ENCODE measurements at places on chromosomes 2 and 18.

DNA sequence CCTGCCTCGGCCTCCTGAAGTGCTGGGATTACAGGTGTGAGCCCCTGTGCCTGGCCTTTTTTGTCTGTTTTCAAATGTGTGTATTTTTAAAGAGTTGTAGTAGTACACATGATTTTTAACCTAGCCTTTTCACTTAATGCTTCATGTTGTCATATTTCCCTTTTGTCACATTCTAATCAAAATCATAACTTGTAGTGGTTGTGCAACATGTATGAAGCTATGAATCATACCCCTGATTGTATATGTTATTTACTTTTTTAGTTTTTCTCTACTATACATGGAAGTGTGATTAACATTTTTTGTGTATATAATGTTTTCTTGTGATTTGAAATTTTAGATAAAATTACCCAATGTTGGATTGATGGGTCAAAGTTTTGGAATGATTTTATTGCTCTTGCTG, 8.5 kb downstream of the GEN1 start:
- DNase-seq, result no peak

DNA sequence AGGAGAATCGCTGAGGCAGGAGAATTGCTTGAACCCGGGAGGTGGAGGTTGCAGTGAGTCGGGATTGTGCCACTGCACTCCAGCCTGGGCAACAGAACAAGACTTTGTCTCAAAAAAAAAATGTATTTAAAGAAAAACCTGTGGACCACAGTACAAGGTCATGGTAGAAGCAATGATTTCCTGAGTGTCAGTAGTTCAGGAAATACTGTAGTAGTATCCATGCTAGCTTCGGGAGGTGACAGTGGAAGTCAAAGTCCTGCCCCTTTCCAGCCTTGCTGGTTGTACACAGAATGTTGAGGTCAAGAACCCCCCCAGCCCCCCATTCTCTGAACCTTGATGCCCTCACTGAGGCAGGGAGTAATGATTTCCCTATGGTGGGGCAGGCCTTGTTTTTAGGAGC, 56.6 kb downstream of the INPP4A start:
- DNase-seq, result no peak

- no peak for DNase-seq
These were observed 821 bp upstream of the EPHA4 start for GRCh38 chr2:221572821-221573429.

DNA sequence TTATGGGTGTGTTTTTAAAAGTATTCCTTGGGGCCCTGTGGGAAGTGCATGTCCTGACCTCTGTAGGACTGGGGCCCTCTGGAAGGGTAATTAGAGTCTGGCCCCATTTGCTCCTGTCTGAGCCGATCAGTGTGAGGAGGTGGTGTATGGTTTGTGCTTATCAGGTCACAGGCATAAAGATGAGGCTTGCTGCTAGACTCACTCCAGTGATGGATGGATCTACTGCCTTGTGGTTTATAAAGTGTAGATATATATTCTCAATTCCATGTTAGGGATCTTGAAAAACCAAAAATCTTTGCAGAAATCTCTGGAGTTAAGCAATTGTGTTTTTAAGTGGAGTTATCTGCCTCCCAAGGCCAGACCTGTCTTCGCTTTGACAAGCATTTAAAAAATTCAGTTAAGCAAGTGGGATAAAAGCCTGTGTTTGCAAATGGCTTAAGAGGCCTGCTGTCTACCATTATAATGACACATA, 182.4 kb downstream of the PTPRM start:
- no peak for DNase-seq

DNA sequence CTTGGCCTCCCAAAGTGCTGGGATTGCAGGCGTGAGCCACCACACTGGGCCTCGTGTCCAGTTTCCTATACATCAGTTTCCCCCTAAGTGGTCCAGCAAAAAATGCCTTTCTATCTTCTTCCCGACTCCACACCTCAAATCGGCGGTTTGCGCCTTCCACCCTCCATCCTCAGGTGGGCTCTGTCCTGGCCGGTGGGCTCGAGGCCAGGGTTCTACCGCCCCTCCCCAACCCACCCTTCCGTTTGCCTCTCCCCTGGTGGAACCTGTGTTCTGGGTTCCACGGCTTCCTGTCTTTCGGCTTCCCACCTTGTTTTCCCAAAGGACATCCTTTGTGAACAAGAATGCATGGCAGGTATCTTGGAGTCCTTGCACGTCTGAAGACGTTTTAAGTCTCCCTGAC, 104.4 kb downstream of the HS6ST1 start:
- DNase-seq, result no peak

GRCh38 chr18:45635893-45636509, 20.7 kb downstream of the SLC14A2 start:
- DNase-seq, result no peak

- no peak for DNase-seq
These were observed 367.3 kb upstream of the SALL3 start for GRCh38 chr18:78612318-78612717.

DNA sequence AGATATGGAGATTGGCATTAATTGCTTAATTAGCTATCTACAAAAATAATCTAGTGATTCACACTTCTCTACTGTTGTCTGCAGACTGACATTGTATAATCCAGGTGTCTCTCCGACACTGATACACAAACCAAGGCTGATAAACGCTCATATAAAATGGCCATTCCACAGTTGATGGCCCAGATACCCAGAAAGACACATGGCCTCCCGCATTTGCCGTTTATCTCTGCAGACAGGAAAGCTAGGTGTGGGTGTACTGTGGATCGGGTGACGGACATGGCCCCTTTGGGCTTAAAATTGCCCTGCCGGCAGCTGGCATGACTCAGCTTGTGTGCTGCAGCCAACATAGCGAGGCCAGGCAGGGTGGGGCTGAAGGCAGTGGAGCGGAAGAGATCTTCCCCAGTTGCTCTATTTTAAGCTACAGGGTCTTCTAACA, 18.5 kb downstream of the PMAIP1 start:
- DNase-seq, result no peak

GRCh38 chr2:136361521-136361920, 243.6 kb upstream of the CXCR4 start:
- DNase-seq, result no peak

DNA sequence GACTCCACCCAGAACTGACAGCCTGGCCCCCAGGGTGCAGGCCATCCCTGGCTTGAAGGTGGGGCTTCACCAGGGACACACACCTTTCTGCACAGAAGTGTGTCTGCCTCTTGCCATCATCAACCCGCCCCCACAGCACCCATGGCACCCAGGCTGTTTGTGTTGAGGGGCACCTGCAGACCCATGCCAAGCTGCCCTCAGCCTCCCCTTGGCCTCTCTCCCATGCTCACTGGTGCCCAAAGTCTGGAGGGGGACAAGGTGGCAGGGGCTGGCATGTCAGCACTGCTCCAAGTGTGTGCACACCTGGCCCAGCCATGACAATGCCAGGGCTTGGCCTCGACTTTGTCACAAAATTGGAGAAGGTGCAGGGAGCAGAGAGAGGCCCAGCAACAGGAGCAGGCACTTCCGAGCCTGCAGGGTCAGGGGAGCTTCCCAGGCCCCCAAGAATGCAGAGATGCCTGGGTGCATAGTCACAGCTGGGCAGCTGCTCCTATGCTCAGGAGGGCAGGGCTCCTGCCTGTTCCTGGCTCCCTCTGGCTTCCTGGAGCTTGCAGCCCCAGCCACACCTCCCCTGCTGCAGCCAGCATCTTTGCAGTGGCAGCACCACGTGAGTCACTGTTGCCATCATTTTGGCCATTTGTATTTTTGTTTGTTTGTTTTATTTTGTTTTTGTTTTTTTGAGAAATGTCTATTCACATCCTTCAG, 280.6 kb upstream of the UBE2E3 start:
- no peak for DNase-seq

DNA sequence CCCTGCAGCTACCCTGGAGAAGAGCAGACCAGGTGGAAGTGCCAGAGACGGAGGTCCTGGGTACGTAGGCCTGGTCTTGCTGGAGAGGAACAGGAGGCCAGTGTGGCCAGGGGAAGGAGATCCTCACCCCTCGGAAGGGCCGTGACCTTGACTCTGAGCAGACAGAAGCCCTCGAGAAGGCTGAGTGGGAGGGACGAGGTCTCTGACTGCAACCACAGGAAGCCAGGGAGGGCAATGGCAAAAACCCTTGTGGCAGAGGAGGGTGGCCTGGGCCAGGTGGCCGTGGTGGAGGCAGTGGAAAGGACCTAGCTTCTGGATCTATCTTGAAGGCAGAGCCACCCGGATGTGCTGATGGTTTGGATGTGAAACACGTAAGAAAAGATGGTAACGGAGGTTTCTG, 28.1 kb downstream of the THAP4 start:
- no peak for DNase-seq

GRCh38 chr2:232646726-232647125, 13.3 kb downstream of the EFHD1 start:
- DNase-seq, result no peak

DNA sequence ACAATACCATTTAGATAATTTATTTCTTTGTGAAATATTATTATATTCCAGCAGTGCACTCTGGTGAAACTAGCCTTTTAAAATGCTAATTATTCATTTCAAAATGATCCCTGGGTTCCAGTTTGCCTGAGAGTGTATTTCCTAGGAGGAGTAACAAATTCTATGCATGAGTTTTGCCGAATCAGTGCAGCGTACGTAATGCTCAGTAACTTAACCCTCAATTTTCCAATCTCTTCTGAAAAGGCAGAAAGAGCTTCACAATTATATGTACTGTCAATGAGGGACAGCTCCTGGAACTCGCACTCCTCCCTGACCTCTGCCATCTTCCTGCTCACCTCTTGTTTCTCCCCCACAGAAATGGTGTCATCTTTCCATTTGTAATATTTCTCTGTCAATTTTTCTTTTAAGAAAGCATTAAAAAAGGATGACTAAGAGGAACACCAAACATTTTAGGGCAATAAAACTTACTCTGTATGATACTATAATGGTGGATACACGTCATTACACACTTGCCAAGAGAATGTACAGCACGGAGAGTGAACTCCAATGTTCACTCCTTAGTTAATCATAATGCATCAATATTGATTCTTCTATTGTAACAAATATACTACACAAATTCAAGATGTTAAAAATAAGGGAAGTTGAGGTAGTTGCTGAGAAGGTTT, 25.7 kb upstream of the XIRP2 start:
- no peak for DNase-seq

DNA sequence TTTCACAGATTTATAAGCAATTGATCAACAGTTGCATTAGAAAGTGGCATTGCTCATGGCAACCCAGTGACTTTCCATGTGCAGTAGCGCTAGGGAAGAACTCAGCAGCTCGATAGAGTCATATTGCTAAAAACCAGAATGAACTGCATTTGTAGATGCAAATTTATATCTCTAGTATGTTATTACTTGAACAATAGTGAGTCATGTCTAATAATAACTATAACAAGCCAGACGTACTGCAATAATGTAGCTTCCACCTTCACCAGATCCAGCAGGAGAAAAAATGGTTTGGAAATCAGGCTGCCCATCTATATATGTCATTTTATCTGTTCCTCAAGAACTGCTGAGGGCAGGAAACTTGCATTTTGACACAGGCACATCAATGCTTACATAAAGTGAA, 66.5 kb upstream of the FIGN start:
- no peak for DNase-seq

- peak; percentile 4 for DNase-seq
These were observed 39.9 kb upstream of the DARS1 start for GRCh38 chr2:136025057-136025973.

GRCh38 chr2:181573140-181573736, 83.7 kb downstream of the CERKL start:
- no peak for DNase-seq

DNA sequence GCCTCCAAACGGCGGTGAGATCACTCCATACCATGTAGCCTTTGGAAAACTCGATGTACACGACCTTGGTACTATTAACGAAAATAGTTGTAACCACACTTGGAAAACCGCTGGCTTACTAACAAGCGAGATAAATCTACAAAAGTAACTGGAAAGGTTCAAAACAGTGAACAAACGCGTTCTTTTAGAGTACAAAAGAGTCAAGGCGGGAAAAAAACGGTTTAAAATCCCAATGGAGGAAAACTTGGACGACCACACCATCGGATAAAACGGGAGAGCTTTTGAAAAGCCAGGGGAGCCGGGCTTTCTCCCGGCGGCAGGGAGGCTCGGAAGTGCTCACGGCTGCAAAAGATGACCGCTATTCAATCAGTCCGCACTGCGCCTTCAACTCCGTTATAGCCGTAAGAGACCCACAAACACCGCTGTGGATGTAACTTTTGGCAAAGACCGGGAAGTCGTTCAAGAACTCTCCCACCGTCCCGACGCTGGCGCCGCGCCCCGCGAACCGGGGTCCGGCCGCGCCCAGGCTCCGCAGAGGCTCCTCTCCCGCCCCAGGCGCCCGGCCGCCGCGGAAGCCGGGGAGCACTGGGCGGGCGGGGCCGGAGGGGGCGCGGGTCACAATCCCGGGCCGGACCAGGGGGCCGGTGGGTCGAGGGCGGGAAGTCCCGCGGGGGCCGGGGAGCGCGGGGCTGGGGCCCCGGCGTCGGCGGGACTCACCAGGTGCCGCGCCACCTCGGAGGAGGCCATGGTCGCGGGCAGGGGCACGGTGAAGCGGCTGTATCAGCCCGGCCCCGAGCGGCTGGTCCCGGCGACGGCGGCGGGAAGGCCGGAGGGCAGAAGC, 465 bp downstream of the SEPTIN10 start:
- DNase-seq, result no peak

DNA sequence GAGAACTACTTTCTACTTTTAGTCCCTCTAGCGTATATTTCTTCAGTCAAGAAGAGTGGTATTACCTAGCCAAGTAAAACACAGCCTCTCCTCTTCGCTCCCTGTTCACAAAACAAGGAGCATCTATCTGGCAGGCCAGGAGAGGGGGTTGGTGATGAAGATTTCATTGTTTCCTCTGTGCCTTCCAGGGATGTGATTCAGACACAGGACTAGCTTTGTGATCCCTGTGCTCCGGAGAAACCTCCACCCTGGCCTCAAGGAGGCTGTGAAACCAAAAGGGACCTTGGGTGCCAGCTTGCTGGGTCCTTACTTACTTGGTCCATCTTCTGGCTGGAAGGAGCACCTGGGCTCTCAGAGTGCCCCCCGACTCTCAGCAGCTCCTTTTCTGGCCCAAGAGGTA, 5.7 kb downstream of the RHOB start:
- DNase-seq, result no peak

DNA sequence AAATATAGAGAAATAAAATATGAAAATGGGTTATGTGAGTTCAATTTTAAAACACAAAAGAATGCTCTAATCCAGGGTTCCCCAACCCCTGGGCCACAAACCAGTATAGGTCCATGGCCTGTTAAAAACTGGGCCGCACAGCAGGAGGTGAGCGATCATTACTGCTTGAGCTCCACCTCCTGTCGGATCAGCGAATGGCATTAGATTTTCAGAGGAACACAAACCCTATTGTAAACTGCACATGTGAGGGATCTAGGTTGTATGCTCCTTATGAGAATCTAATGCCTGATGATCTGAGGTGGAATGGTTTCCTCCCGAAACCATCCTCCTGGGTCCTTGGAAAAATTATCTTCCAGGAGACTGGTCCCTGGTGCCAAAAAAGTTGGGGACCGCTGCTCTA, 34.7 kb downstream of the TTR start:
- DNase-seq, result no peak

DNA sequence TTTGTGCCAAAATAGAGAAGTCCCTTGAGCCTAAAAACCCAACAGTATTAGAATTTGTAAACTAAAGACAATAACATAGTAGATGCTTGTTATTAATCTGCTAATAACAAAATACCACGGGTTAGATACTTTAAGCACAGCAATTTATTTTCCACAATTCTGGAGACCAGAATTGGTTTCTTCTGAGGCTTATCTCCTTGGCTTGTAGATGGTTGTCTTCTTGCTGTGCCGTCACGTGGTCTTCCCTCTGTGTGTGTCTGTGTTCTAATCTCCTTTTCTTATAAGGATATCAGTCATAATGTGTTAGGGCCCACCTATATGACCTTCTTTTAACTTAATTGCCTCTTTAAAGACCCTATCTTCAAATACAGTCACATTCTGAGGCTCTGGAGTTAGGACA, 260.1 kb downstream of the CYRIA start:
- DNase-seq, result no peak

- no peak for DNase-seq
These were observed 30.9 kb downstream of the POLR1A start for GRCh38 chr2:86074811-86075210.
